ENCODE measurements at places on chromosomes 6 and 20.
A peak's percentile ranks its signal among the peaks of the same experiment; 100 is the strongest.

DNA sequence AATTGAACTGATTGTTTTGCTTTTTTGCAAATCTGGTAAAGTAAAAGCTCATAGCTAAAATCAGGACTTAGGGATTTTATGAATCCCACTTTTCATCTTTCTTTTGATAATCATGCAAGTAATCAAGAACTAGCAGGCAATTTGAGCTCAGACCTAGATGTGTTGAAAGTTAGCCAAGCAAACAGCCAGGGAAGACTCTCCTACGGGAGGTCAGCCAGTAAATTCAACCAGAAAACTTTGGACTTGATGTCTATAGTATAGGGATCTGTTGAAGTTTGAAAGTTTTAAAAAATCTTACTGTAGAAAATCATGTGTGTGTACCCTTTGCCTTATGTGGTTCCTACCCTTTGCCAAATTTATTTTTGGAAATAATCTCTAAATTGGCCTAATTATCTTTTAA, 95.0 kb upstream of the TPD52L1 start:
- no peak for DNase-seq

- no peak for DNase-seq
Observed at GRCh38 chr20:40807821-40808170, 118.8 kb upstream of the MAFB start.

- DNase-seq: no peak
Observed at GRCh38 chr6:387293-387741, 4.2 kb upstream of the IRF4 start.

DNA sequence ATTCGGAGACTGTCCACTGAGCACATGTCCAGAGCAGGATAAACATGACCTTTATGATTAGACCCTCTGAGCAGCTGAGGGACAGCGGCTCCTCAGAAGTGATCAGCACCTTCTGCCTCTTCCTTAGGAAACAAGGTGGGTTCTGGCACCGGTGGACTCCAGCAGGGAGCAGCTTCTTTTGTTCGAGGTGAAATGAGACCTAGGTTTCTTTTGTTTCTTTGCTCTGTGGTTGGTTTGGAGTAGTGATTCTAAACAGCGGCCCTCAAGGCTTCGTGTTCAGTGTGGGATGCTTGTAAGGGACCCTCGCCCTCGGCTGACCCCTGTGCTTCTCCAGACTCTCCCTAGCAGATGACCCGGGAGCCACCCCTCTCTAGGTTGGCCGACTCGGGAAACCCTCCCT, 14.6 kb upstream of the FRMD1 start:
- DNase-seq: no peak

DNA sequence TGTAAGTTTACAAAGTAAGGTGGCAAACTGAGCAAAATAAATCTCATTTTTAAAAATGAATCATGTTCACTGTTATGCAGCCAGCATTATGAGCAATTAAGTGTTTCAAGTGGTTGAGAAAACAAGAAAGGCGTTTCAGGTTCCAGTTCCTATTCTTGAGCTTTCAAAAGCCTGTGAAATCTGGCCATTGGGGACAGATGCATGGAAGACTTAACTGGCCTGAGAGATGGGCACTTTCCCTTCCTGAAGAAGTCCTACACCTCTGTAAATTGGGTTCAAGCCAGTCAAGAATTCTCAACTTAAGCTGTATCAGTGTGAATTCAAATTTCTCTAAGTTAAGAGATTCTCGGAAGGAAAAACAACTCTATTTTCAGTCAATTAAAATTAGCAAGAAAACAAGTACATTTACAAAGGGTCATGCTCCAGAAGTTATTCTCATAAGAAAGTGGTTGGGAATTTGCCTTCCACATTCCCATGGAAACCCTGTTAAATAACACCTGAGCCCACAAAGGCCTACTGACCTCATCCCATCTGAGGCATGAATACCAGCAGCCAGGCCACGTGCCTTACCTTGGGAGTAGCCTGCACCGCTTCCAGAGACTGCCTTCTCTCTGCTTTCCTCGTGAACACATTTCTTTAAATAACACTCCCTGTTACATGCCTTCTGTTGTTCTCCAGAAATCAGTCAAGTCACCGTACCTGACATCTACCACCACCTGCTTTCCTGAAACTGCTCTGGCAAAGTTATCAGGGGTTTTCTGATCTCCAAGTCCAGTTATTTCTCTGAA, 19.4 kb downstream of the MAP3K5 start:
- DNase-seq: no peak

DNA sequence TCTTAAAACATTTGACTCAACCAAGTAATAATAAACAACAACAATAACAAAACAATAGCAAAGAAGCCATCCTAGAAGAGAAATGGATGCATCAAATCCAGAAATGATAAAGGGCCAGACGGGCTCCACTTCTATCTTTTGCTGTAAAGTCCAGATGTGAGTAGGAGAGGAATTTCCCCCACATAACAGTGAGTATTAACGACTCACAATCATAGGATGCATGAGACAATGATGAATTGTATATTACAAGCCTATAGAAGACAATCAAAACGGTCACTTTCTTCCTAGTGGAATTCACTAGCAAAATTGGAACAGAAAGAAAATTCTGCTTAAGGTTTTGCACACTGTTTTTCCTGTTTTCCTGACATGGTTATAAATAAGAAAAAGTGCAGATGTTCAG, 97.0 kb upstream of the PREP start:
- DNase-seq: no peak

- DNase-seq: no peak
Observed at GRCh38 chr6:169212436-169212835, 41.2 kb downstream of the THBS2 start.

DNA sequence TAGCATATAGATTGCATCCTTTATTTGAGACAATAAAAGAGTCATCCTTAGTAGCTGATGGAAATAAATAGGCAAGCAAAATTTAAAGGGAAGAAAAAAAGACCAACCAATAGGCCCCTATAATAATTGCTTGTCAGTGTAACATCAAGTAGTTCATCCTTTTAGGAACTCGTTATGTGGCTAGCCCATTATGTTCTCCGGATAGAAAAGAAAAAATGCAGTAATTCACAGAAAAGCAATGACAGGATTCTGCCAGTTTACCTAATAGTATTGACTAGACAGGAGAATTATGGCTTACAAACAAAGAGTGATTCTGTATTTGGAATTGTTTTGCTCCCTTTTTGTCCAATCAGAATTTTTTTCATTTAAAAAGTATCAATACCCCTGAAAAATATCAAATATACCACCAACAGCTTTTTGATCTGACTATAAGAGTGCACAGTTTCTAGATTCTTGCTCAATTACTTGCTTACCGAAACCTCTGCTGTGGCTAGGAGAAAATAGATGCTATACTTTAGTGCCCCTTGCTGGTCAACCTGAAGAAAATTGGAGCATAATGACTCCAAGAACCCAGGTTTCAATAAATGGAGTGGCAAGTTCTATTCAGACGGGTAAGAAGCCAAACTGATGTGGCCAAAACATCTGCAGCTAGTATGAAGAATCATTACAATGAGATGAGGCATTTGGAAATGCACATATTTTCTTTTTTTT, 91.5 kb upstream of the SASH1 start:
- peak; percentile 50 for DNase-seq

DNA sequence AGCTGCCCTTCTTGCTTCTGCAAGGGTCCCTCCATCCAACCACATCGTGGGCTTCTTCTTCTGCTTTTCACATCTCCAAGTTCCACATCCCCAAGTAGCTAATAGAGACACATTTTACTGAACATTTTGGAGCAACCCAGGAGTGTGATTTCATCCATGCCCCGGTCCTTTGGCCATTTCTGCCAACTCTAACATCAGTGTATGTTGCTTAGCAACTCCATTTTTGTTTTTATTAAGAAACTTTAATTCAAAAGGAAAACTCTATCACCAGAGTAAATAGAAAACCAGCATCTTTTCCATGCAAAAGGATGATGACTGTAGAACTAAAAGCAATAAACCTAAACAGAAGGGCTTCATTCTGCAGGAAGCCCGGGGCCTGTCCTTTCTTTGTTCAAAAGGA, 32.7 kb upstream of the SULF2 start:
- no peak for DNase-seq

GRCh38 chr6:47680051-47680450, 18.3 kb upstream of the ADGRF4 start:
- DNase-seq: no peak

GRCh38 chr6:133503336-133503729, 262.2 kb downstream of the EYA4 start:
- DNase-seq: no peak

- DNase-seq: no peak
Observed at GRCh38 chr6:104623052-104623690, 236.5 kb downstream of the HACE1 start.

- no peak for DNase-seq
Observed at GRCh38 chr6:123017104-123017682, 21.2 kb downstream of the CLVS2 start.

DNA sequence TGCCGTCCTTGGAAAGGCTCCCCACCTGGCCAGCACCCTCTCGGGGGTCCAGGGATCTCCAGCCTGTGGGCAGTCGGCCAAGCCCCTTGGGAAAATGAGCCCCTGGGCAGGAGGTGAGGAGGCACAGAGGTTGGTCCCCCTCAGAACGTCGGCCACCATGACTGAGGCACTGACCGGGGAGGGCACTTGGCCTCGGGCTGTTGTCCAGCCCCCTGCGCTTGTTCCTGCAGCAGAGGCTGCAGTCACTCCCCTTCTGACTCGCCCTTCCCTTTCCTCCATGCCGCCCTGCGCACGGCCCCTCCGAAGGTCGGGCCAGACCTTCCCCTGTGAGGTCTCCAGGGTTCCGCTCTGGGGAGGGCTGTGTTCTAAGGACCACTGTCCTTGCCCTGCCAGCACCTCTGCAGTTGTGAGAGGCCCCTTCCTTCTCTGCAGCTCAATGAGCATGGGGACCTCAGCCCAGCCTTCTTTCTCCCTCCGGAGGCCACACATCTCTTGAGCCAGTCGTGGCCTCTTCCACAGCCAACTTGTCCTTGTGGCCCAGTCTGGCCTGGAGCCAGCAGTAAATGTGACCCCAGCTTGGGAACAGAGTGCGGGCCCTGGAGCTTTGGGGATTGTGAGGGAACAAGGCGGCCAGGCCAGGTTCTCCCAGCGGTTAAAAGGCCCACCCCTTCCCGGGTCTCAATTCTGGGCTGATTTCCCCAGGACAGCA, 195.5 kb downstream of the DLL1 start:
- DNase-seq: no peak

GRCh38 chr6:344816-345340, 46.7 kb upstream of the IRF4 start:
- no peak for DNase-seq

DNA sequence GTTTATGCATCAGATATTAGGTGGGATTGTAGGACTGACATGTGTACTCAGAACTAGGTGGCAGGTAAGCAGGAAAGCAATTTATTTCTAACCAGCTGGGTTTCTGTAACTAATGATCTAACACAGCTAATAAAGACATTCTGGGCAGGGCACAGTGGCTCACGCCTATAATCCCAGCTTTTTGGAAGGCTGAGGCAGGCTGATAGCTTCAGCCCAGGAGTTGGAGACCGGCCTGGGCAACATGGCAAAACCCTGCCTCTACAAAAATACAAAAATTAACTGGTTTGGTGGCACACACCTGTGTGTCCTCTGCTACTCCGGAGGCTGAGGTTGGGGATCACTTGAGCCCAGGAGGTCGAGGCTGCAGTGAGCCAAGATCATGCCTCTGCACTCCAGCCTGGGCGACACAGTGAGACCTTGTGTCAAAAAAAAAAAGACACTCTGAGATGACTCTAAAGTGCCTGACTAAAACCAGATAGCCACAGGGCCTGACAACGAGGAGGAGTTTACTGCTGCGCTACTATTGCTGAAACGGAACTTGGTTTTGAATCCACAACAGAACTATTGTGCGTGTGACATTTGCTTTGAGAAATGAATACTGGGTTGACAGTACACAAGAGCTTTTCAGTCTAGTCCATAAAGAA, 29.2 kb upstream of the CEP85L start:
- no peak for DNase-seq

DNA sequence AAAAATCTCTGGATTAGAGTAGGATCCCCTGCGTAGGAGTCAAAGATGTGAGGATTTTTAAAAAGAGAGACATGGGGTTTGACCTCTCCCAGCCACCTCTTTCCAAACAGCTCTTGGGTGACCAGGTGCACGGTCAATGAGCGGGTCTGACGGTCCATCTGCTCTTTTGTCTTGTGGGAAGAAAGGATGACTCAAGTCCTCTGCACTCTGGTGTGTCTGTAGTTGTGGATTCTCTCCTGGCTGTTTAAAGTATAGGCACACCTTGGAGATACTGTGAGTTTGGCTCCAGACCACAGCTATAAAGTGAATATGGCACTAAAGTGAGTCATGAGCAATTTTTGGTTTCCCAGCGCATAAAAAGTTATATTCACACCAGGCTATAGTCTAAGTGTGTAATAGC, 209.8 kb downstream of the BMP7 start:
- DNase-seq: no peak

- DNase-seq: peak; percentile 88
Observed at GRCh38 chr20:51541189-51542032, 1.1 kb downstream of the NFATC2 start.

GRCh38 chr6:30543821-30544220, 12.5 kb downstream of the GNL1 start:
- no peak for DNase-seq

DNA sequence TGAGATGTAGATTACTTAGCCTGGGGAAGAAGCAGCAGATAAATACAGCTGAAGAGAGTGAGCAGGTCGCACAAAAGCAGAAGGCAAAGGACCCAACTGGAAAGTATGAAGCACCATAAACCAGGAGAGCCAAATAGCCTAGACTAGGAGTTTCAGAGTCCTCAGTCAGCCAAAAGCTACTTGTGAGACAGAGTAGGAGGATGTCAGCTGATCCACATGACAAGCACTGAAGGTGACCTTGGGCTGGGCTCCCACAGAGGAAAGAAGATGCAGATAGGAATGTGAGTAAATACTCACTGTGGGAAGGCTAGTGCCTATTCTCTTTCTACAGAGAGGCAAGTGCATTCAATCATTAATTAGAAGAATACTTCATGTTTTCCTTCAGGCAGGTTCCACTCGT, 274.0 kb upstream of the POU3F2 start:
- no peak for DNase-seq

DNA sequence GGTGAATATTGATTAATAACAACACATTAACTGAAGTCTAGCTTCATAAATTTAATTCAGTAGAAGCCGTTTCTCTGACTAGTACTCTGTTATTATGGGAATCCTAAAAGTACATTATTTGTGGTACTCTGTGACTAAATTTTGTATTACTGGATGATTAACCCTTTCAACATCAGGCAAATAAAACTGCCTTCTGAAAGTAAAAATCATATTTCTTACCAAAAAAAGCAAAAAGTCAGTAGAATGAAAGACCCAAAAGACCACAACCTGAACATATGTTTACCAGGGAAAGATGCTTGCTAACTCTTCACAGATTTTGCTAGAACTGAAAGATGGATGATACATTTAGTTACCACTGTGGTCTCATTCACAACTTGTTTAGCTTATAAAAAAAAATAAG, 73.2 kb downstream of the AHI1 start:
- no peak for DNase-seq

GRCh38 chr6:170108456-170108855, 182.4 kb downstream of the DLL1 start:
- no peak for DNase-seq

DNA sequence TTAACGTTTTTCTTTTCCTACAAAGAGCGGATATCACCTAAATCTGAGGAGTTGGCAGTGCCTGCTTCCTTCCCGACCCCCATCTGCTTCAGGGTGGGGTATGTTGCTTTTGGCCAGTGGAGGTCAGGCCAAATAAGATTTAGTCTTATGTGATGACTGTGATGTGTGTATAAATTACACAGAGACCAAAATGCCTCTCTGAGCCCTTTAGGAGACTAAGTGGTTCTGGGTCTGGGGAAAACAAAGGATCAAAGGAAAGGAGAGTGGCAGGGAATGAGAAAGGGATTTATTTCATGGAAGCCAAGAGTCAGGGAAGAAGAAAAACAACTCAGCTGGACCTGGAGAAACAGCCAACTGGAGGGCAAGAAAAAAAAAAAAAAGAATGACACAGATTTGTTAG, 39.1 kb upstream of the TBC1D7 start:
- DNase-seq: no peak

Measured in muscle of arm (tissue), 14 donors.